ENCODE measurements at places on chromosomes 1 and 21.

DNA sequence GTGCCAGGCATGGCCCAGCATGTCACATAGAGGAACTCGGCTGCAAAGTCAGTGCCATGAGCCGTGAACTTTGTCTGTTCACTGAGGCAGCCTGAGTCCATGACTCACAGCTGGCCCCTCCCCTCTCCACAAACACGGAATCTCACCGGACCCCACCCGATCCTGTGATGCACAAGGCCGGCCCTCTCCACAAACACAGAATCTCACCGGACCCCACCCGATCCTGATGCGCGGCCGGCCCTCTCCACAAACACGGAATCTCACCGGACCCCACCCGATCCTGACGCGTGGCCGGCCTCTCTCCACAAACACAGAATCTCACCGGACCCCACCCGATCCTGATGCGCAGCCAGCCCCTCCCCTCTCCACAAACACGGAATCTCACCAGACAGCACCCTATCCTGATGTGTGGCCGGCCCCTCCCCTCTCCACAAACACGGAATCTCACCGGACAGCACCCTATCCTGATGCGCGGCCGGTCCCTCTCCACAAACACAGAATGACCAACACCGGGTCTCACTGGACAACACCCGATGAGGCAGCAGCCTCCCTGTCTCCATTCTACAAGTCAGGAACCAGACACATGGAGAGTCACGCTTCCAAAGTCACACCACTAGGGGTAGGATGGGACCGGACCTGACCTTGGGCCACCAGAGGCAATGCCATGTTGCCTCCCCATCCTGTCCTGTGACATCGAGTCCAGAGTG lies 39.6 kb upstream of the GPR153 start:
- no peak for DNase-seq

DNA sequence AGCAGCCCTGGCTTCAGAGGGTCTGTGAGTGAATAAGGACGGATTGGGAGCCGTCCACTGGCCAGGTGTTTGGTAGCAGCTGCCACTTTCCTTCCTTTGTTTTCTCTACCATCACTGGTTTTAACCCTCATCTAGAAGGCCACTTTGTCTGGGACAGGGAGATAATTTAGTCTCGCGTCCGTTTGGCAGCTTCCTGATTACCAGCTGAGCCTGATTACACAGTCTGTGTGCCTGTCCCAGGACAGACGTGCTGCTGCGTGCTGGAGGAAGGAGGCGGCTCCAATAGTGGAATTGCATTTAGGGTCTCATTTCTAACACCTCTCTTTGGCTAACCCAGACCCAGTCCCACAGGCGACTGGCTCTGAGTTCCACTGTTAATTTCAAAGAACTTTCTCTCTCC lies 24.6 kb upstream of the CASQ2 start:
- no peak for DNase-seq

DNA sequence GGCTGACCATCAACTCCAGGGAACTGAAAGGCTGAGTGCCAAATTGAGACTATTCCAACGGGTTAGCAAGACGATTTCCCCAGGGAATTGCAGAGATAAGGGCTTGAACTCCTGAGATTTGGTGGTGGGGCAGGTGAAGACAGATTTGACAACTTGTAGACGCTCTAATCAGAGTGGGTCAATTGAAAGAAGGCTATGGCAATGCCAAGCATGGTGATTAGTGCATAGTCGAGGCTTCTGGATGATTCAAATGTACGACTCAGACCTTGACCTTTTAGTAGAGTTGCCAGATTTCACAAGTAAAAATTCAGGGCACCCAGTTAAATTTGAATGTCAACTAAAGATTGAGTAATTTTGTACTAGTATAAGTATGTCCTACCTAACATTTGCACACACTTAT lies 302.1 kb upstream of the SPAG17 start:
- no peak for DNase-seq

DNA sequence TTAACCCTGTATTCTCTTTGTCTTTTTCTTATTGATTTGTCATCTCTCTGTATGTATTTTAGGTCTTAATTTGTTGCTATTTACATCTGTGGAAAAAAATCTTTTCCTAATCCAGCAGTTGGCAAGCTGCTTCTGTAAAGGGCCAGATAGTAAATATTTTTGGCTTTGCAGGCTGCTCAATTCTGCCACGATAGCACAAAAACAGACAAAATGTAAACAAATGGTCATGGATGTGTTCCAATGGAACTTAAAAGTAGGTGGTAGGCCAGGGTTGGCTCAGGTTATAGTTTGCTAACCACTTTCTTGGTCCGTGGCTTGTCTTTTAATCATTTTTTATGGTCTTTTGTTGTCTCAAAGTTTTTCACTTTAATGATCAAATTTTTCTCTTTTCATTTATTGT lies 371.8 kb downstream of the HHAT start:
- no peak for DNase-seq

GRCh38 chr1:208101661-208102431 lies 142.3 kb downstream of the PLXNA2 start:
- no peak for DNase-seq

- no peak for DNase-seq
These were observed 264.5 kb downstream of the TTLL7 start for GRCh38 chr1:83734420-83734819.

DNA sequence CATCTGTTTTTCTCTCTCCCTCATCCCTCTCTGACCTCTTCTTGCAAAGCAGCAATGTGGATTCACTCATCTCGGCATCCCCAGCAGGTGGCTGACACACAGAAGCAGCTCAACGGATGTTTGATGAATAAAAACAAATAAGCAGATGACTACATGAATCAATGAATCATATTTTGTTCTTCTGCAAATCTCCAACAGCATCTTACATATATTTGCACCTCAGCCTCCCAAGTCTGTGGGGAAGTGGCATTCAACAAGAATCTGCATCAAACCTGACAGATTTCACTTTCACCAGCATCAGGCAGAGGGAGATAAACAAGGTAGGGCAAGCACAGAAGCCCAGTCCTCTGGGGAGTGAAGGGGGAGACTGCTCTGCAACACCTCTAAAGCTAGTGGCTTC lies 34.0 kb downstream of the CAPN8 start:
- no peak for DNase-seq

- no peak for DNase-seq
These were observed 65.1 kb upstream of the JUN start for GRCh38 chr1:58848818-58849411.

GRCh38 chr1:58997060-58997411 lies 213.2 kb upstream of the JUN start:
- DNase-seq, result no peak

DNA sequence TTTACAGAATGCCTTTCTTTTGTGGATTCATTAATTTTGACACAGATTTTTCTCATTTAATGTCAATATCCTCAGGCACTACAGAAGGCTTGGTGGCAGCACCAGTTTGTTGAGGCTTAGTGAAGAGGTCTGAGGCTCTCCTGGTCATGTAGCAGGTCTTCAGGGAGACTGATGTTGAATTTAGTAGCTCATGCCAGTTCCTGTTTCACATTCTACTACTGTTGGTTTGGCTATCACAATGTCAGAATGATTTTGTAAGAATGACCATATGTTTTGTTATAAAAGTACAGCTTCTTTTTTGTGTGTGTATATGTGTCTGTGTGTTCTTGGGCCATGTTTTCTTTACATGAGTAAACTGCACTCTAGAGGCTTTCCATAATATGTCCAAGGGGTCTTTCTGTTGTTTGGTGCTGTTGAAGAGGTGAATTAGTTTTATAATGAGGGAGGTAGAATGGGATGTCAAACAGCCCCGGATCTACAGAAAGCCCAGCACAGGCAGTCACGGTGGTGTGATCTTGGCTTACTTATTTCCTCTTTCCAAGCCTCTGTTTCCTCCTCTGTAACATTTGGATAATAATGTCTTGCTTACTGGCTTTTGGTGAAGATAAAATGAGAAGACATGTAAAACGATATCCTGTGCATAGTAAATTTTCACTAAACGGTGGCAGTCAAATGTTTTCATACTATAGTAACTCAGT lies 32.0 kb downstream of the C1orf21 start:
- DNase-seq, result no peak

GRCh38 chr1:22321917-22322316 lies 129.7 kb upstream of the ZBTB40 start:
- no peak for DNase-seq

GRCh38 chr1:248918131-248918530 lies 12.1 kb downstream of the PGBD2 start:
- no peak for DNase-seq

- no peak for DNase-seq
These were observed 652.5 kb downstream of the AMY1C start for GRCh38 chr1:104402178-104402577.

DNA sequence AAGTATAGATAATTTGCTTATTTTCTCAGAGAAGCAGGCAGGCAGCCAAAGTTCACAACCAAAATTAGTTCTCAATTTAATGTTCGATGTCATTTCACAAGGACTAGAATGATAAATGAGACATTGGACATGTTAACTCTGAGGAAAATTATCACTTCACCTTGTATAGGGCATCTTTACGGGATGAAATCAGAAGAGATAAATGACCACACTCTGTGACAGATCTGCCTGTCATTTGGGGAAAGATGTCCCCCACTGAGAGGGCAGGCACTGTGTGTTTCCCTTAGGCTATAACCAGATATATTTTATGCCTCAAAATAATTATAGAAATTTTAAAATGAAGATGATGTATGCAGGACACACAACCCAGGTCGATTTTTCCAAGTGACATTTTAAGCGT lies 642.9 kb downstream of the BRINP3 start:
- no peak for DNase-seq

DNA sequence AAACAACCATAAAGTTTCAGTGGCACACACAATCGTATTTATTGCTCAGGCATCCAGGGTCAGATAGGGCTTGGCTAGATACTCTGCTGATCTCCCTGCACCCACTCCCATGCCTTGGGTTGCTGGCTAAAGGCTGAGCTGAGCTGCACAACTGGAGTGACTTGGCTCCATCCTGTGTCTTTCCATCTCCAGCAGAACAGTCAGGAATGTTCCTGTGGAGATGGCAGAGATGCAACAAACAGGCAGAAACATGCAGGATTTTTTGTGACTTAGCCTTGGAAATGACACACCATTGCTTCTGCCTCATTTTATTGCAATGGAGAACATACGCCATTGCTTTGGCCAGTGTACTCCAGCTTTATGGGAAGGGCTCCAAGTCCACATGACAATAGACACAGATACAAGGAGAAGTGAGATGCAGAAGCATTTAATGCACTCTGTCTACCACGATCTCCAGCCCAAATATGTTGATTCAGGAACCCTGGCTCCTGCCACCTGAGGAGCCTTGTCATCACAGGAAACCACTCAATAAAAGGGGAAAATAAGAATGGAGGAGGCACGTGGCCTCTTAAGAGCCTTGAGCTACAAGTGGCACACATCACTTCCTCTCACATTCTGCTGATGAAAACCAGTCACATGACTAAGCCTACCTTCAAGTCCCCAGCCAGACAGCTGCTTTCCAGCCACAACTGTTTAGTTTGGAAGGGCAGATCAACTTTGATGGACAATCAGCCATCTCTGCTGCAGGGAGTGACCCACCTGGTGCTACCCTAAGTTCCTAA lies 10.1 kb upstream of the GUCA2B start:
- DNase-seq, result no peak

DNA sequence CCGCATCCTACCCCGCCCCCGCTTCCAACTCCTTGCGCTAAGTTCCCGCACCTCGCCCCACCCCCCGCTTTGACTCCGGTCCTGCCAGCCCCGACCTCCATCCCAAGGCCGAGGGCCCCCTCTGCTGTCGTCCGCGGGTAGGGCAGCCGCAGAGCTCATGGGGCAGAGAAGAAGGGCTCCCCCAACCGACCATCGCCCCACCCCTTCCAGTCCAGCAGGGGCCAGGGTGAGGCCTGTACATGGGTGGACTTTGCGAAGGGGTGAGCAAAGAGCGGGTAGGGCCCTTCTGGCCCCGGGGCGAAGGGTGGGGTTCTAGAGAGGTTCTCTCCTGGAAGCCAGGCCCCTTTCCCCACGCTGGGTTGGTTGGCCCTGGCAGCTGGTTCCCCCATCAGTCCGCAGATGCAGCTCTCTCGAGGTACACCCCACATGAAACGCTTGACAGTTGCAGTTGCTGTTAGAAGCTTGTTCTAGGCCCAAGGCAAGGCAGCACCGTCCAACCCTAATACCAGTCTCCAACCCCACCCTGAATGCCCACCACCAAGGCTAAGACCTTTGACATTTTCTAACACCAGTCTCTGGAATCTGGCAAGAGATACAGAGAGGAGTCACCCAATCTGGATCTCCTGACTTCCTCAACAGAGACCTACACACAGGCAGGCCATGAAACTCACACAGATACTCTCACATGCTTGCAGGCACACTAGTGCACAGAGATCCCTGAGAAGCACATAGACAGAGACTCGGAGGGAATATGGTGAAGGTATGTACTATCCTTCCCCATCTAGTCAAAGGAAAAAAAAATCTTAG lies 25.3 kb upstream of the ADGRB2 start:
- peak; percentile 88 for DNase-seq

DNA sequence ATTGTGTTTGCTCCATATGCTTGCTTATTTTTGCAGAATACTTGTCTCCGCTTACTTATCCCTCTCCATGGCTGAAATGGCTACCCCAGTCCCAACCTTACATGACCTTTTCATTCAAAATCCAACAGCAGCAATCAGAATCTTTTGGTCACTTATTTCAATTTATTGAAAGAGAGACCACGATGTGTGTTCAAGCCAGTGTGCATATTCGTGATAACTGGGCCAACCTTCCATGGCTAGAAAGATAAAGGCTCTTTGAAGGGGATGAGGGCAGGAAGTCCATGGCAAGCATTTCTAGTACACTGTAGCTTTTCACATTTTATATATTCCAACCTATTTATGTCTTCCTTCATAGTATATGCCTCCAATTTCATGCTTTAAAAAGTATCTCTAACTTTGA lies 23.1 kb downstream of the HSD11B1 start:
- DNase-seq, result no peak

Measured in gastrocnemius medialis (tissue), 4 donors.